ENCODE measurements at places on chromosomes 13 and 19.

DNA sequence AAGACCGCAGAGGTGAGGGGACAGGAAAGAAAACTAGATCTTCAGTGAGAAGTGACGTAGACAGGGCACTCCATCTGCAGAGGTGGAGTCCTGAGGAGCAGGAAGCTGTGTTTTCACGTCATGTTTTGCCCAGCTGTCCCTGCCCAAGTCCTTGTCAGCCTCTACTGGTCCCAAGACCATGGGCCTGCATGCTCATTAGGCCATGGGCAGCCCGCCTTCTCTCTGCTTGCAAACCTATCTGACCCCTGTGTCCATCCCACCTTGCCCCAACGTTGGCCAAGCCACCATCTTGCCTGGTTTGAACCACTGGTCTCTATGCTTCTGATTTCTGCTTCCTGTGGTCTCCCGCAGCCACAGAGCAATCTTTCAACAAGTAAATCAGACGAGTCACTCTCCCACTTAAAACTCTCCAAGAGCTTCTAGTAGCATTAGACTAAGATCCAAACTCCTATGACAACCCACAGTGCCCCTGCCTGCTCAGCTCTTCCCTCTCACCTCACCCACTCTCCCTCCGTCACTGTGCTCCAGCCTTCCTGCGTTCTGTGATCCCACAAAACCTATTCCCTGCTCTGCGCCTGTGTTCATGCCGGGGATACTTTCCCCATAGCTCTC lies 18.6 kb upstream of the CCNE1 start:
- DNase-seq = no peak

- no peak for DNase-seq
Measured at GRCh38 chr19:17951157-17951989, 15.5 kb upstream of the KCNN1 start.

GRCh38 chr19:33202546-33203507 lies 8.7 kb downstream of the LRP3 start:
- no peak for DNase-seq

DNA sequence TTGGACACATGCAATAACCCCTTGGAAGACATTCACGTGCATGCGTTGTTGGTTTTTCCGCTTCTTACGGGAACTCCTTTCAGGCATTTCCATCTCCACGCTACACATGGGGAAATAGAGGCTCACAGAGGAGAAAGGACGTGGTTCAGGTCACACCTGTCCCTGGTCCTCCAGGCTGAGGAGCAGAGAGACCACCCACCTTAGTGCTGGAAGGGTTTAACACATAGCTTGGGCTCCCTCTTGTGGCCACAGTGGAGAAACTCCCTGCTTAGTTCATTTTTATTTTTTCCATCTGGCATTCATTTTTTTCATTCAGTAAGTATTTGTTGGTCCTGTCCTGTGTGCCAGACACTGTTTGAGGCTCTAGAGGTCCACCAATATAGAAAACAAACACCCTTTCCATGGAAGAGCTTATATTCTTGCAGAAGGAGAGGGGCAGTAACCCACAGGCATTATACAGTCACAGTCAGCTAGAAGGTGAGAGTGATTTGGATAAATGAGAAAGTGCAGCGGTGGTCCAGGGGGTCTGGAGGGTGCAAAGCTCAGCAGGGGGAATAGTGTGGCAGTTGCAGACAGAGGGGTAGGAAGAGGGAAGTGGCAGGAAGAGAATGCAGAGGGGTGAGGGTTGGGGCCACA lies 24.2 kb upstream of the TTYH1 start:
- peak; percentile 56 for DNase-seq

DNA sequence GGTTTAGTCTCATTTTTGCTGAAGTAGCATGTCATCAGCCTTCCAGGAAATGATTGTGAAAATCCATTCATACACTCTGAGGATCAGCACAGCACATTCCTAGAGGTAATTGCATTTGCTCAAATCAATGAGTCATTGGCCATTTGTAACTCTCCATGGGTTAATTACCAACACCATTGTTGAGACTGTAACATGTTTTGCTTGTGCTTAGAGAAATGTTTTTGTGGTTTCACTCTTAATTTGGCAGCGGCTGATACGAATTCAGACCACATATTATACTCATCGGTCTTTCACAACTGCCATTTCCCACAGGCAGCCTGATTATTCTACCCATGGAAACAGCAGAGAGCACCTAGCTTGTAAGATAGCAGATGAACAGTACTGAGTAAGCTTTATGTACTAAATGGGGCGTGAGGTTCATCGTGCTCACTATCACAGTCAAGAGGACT lies 110.3 kb downstream of the NHLRC3 start:
- DNase-seq = no peak
